Stimulated activated CD4-positive, alpha-beta T cell treated with anti-CD3 and anti-CD28 coated beads, Interleukin-2, amount 100 ng/mL, for 4 hours (primary cell): ENCODE measurements at places on chromosomes 3 and 15.

DNA sequence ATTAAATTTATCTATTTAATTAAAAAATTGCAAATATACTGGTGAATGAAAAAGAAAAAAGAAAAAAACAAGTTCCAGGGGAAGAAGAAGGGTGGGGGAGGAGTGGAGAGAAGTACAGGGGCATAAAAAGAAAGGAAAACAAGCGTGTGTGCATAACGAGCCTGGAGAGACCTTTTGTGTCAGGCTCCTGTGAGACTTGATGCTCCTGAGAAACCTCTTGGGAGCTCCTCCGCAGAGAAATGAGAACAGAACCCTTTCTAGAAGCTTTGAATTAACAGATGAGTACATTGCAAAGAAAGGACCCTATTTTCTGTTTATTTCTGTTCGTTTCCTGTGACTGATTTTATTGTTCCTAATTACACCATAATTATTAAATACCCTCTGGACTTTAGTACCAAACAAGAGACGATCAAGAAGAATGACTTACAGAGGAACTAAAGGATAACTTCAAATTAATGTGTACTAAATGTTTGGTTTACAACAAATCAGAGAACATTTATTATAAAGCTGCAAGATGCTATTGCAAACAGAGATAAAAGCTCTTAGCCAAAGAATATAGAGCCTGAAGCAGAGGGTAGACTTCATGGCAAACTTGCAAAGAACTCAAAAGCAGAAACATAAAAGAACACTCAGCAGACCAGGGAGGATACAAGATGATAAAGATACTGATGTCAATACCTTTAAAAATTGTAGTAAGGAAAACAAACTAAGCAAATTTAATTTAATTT lies 74.7 kb downstream of the DPPA2 start:
- DNase-seq: no peak

DNA sequence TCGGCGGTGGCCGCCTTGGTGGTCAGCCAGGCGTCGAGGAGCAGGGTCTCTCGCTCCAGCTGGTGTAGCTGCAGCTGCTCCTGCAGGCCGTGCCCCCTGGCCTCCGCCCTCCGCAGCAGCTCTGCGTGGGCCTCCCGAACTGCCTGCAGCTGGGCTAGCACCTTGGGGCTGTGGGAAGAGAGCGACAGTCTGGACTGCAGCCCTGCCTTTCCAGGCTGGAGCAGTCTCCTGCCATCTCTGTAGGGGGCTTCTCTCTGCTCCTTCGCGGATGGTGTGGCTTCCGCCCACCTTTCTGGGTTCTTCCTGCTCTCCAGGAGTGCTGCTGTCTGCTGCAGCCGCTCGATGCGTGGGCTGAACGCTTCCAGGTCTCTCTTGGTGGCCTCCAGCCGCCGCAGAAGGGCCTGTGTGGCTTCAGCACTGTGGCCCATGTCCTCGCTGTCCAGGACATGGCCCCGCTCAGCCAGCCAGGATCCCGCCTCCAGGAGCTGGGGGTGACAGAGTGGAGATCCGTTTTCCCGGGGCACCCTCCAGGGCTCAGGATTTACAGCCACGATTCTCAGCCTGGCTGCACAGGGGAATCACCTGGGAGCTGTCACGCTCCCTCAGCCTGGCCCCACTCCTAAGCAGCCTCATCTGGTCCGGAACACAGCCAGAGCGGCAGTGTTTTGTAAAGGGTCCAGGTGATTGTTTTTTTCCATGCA lies 16.8 kb downstream of the PLA2G4B start:
- DNase-seq: no peak

DNA sequence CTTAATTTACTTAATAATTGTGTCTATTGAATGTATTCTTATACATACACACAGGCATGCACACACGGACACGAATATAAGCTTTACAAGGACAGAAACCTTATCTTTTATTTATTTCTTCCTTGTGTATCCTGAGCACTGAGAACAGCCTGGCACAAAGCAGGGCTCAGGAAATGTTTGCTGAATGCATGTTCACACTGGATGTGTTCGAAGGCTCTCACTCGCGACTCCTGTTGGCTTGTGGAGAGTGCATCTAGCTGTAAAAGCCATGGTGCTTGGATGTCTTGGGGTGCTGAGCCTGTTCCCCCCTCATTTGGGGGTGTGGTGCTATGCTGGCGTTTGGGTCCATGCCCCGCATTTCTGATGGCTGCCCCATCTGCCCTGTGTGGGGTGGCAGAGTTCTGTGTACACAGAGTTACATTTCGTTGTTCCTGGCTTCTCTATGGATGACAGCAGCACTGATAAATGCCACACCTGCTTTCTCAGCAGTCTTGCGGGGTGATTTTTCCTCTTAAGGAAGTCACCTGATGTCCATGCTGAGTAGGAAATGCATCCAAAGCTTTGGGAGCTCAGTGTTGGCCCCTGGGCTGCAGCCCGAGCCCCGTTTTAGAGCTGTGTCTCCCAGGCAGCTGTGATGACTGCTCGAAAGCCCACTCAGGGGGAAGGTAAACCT lies 148.5 kb downstream of the IGF1R start:
- no peak for DNase-seq

DNA sequence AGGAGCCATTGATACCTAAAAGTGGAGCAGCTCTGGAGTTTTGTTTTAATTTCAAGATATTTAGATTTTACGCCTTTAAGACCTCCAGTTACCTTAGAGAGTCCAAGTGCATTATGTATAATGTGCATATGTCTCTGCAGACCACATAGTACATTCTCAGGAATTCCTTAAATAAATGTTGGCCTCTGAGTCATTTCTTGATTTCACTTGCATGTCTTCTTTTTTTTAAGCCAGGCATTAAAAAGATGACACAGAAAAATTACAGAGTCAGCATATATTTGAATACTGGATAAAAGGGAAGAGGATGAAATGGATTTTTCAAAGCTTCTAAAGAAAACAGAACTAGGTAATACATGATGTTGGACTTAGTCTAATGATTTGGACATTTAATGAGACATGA lies 125.2 kb downstream of the TMCO5A start:
- DNase-seq: no peak

- peak; percentile 29 for DNase-seq
These were observed 13.7 kb downstream of the CELF6 start for GRCh38 chr15:72306211-72306785.

- no peak for DNase-seq
These were observed 35.7 kb upstream of the GRAMD1C start for GRCh38 chr3:113802795-113803455.

GRCh38 chr15:100926258-100926657 lies 7.1 kb downstream of the LRRK1 start:
- no peak for DNase-seq

- DNase-seq: no peak
These were observed 384.3 kb downstream of the ROBO1 start for GRCh38 chr3:79383402-79384012.

GRCh38 chr3:51401735-51402134 lies 10.7 kb downstream of the RBM15B start:
- DNase-seq: no peak

GRCh38 chr3:55654123-55654760 lies 167.1 kb upstream of the WNT5A start:
- no peak for DNase-seq

GRCh38 chr3:96483781-96484180 lies 330.6 kb upstream of the EPHA6 start:
- no peak for DNase-seq

DNA sequence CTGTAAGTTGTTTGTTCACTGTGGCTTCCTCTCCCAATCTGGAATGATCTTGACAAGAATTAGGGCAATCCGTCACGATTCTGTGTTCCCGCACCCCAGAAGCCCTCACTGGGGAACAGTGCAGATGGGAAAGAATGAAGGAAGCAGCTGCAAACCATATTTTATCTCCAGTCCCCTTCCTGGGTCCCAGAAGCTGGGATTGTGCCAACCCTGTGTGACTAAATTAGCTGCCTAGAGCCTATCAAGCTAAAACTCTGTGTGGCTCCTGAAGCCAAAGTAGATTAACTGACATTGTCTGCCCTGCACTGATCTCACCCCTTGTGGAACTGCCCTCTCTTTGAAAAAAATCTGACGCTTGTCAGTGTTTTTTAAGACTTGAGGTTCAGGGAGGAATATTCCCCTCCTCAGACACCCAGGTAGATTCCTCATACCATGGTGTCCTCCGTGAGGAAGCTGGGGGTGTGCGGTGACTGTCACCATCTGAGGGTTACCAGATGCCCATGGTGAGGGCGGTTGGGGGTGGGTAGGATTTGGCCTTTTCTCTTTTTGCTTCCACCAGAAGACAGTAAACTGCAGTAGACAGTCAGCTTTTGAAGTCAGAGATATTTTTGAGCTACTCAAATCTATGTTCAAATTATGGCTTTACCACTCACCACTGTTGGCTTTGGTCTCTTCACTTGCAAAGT lies 358.3 kb upstream of the TPM1 start:
- no peak for DNase-seq

DNA sequence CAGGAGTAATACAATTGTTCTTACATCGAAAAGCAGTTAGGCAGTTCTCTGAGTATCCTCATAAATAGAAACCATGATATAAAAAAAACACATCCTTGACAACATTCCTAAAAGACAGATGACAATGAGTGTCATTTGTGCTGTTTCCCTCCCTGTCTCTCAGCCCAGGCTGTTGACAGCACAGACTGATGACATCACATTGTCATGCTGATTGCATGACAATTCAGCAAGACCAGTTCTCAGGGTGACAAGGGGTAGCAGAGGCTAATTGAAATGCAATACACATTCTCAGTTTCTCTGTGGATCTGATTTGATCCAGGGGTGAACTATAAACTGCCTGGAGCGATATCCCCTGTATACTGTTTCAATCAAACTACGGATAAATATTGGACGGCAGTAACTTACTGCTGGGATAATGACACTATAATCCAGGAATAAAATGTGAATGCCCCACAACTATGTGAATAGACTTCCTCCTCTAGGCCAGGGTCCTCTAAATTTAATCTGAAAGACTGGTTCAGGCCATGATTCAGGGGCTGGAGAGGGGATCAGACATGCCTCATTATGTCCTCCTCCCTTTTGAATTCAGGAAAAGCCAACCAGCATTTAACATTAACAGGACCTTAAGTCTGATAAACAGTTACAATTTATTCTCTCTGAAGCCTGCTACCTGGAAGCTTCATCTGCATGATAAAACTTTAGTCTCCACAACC lies 16.7 kb upstream of the EIF1B start:
- DNase-seq: no peak

GRCh38 chr3:38649500-38650247 lies at the start of gene SCN5A:
Gene SCN5A, minus strand, starts transcription at chr3:38649687. Its CDS starts 16,380 bp downstream, at chr3:38633307.
- DNase-seq: peak; percentile 63

DNA sequence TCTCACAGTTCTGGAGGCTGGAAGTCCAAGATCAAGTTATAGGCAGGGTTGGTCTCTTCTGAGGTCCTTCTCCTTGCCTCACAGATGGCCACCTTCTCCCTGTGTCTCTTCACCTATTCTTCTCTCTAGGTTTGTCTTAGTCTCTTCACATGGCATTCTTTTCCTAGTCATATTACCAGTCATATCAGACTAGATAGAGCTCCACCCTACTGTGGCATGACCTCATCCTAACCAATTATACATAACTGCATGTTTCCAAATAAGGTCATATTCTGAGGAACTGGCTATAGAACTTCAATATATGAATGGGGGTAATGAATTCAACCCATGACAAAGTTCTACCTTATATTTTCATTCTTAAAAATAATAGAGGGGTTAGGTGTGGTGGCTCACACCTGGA lies 196.4 kb upstream of the UBE3A start:
- DNase-seq: no peak

- DNase-seq: no peak
These were observed 35.3 kb downstream of the ABHD17C start for GRCh38 chr15:80730387-80730786.

GRCh38 chr3:38354588-38355330 lies 8.2 kb downstream of the XYLB start:
- DNase-seq: no peak

- DNase-seq: peak; percentile 21
These were observed 56.6 kb upstream of the POMGNT2 start for GRCh38 chr3:43162230-43163084.

DNA sequence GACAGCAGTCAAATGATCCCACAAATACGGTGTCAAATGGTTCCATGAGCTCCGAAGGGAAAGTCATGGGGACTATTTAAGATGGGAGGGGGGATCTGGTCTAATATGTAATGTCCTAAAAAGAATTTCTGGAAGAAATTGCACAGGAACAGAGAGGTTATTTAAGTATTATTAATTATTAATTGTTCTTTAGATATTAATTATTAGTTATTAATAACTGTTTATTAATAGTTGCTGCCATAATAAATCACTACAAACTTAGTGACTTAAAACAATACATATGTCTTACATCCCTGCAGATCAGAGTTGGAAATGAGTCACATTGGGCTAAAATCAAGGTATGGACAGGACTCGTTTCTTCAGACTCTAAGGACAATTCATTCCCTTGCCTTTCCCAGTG lies 588.2 kb upstream of the NR2F2 start:
- no peak for DNase-seq

- DNase-seq: no peak
These were observed 45.1 kb downstream of the APH1B start for GRCh38 chr15:63322541-63322940.

GRCh38 chr15:88681610-88682221 lies 42.9 kb downstream of the ISG20 start:
- no peak for DNase-seq

DNA sequence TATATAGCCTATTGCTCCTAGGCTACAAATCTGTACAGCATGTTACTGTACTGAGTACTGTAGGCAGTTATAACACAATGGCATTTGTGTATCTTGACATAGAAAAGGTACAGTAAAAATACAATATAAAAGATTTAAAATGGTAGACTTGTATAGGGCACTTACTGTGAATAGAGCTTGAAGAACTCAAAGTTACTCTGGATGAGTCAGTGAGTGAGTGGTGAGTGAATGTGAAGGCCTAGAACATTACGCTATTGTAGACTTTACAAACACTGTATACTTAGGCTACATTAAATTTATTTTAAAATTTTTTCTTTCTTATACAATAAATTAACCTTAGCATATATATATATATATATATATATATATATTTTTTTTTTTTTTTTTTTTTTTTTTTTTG lies 140.0 kb upstream of the UBE2E1 start:
- no peak for DNase-seq

GRCh38 chr3:155079746-155080487 lies at the start of gene MME:
Gene MME, plus strand, starts transcription at chr3:155080319. Its CDS starts 3,849 bp downstream, at chr3:155084168.
- no peak for DNase-seq

DNA sequence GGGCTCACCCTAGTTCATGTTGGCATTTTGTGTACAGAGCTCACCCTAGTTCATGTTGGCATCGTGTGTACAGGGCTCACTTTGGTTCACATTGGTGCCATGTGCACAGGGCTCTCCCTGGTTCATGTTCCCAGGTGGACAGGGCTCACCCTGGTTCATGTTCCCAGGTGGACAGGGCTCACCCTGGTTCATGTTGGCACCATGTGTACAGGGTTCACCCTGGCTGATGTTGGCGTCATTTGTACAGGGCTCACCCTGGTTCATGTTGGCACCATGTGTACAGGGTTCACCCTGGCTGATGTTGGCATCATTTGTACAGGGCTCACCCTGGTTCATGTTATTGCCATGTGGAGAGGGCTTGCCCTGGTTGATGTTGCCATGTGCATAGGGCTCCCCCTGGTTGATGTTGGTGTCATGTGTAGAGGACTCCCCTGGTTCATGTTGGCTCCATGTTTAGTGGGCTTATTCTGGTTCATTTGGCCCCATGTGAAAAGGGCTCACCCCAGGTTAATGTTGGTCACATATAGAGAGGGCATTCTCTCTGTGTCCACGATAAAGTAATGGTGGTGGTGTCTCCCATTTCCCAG lies 31.7 kb upstream of the NR2C2 start:
- DNase-seq: no peak
